ENCODE measurements at places on chromosomes 3 and 15.

DNA sequence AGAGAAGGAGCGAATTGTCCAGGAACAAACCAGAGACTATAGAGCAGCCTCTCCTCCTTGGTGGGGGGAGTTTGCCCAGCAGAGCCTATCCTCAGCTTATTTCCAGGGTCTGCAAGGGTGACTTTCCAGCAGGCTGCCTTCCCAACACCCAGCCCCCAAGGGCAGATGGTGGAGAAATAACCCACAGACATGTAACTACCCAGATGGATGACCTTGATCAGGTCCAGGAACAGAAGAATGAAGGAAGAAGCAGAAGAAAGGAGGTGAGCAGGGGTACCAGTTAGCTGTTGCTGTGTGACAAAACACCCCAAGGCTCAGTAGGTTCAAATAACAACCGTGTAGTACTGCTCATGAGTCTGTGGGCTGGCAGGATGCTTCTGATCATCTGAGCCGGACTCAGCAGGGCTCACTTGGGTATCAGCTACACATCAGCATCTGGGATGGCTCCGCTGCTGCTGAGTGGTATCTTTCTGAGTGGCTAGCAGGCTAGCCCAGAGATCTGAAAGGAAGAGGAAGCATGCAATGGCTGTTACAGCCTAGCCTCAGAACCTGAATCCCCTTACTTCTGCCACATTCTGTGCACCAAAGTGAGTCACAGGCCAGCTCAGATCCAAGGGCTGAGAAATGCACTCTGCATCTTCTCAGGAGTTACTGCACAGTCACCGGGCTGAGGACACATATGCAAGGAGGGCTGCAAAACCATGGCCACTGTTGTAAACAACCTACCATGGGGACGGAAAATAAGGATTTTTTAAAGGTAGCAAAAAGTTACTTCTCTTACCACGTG lies 22.2 kb upstream of the TXNRD3 start:
- no peak for DNase-seq

- DNase-seq: no peak
Measured at GRCh38 chr3:12991481-12991837, 81.8 kb downstream of the IQSEC1 start.

- DNase-seq: no peak
Measured at GRCh38 chr15:82263350-82263749, 732 bp downstream of the SAXO2 start.

GRCh38 chr3:53941950-53942349 lies 50.3 kb upstream of the SELENOK start:
- no peak for DNase-seq

DNA sequence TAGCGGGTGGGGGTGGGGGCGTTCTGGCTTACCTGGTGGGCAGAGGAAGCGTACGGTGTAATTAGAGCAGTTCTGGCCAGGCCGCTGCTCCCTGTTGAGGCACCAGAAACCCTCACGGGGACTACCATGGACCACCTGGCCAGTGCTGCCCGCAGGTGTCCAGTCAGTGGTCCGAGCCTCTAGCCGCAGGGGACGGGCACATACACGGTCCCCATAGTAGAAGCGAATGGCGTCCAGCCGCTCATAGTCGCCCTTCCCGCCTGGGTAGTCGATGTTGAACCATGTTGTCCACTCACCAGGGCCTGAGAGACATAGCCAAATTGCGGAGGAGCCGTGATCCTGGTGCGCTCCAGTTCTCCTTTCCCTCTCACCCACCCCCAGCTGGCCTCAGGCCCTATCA lies 4.5 kb downstream of the CILP start:
- no peak for DNase-seq

- DNase-seq: no peak
Measured at GRCh38 chr3:186985661-186986364, 55.5 kb downstream of the ST6GAL1 start.

- DNase-seq: no peak
Measured at GRCh38 chr3:63538919-63539318, 113.6 kb upstream of the SNTN start.

DNA sequence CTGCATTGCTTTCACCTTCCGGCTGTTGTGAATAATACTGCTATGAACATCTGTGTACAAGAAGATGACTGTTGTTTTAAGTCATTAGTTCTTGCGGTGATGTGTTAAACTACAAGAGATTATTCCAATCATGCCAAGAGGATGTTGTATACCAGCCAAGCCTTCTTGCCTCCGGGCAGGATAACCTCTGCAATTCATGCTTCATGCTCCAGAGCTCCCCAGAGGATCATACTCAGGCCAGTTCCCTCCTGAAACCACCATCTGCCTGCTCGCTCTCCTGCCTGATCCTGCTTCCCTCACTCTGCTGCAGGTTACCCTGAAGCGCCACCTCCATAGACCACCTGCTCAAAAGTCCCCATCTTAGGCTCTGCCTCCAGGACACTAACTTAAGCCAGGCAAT lies 187.1 kb upstream of the PROK2 start:
- DNase-seq: no peak

DNA sequence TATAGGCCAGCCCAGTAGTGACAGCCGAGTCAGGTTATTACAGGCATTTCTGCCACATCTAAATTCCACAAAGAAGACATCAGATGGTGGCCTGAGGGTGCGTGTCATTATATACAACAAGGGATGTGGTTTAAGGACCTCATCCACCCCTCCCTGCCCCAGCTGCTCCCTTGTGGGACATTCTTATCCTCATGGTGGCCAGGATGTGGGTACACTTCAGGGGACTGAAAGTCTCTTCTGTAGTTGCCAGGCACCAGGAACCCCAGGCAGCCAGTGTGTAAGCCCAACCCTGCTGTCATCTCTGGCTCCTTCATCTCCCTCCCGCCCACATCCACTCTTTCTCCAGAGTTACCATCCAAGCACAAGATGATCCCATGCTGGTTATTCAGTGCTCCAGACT lies 224.9 kb upstream of the TOPAZ1 start:
- no peak for DNase-seq

DNA sequence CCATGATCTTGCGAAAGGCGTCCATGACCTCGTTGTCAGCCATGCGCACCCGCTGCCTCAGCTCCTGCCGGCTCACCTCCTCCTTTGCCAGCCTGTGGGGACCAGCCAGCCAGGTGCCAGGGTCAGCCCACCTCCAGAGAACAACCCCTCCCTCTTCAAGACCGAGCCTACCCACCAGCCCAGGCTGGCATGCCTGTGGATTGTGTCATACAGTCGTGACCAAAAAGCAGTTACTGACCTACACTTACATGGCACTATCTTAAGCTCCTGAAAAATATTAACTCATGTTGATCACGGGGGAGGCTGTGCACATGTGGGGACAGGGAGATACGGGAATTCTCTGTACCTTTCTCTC lies 10.7 kb upstream of the CAMK1 start:
- DNase-seq: no peak

GRCh38 chr3:57803647-57804081 lies 47.6 kb downstream of the SLMAP start:
- peak; percentile 92 for DNase-seq

GRCh38 chr15:100987143-100987542 lies 68.0 kb downstream of the LRRK1 start:
- DNase-seq: peak; percentile 23

GRCh38 chr15:63190769-63191649 lies 1.6 kb downstream of the RAB8B start:
- DNase-seq: peak; percentile 39

DNA sequence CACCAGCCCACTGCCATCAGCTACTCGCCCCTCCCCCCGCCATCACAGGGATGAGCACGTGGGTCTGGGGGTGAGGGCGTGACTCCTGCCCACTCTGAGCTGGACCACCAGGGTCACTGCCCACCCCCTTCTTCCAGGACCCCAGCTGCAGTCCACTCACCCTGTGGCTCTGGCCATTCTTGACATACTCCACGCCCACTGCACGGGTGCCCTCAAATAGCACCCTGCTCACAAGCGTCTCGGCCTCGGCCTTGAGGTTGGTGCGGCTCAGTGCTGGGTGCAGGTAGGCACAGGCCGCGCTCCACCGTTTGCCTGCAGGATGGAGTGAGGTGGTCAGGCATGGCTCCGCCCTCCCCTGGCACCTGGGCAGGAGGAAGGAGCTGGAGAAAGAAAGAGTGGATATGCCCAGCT lies 23.9 kb downstream of the CHDH start:
- DNase-seq: no peak

GRCh38 chr15:64490598-64491259 lies 30.4 kb downstream of the ZNF609 start:
- DNase-seq: no peak

- no peak for DNase-seq
Measured at GRCh38 chr3:146037697-146038096, 123.3 kb downstream of the PLOD2 start.

DNA sequence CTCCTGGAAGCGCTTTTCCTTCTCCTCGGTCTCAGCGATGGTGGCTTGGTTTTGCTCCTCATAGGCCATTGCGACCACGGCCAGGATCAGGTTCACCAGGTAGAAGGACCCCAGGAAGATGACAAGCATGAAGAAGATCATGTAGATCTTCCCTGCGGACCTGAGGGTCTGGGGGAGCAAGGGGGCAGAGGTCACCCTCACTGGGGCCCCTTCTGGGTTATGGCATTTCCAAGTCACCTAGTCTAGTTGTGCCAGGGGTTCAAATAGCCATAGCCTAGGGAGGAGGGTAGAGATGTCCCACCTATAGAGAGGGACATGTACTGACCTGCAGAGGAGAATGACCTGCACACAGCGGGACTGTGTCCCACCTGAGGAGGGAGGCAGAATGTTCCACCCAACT lies 43.5 kb downstream of the SCN5A start:
- no peak for DNase-seq

- no peak for DNase-seq
Measured at GRCh38 chr15:56772868-56773639, 39.7 kb upstream of the ZNF280D start.

DNA sequence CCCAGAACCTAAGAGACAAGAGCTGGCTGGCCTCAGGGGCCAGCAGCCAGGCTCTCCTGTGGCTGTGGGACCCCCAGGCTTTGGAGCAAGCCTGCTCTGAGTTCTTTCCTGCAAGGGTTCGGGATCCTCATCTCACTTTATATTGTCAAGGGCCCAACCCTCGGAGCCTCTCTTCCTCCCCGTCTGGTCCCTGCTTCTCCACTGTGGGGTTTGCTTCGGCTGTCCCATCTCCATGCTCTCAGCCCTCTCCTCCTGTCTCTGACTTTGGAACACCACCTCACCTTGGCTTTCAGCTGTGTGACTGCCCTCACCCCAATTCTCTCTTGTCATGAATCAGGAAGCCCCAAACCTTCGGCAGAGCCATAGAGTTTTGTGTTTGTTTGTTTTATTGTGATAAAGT lies 30.0 kb downstream of the MRAS start:
- DNase-seq: no peak

GRCh38 chr3:42826141-42826540 lies 16.9 kb downstream of the ACKR2 start:
- DNase-seq: no peak

GRCh38 chr15:39624806-39625205 lies 43.9 kb downstream of the THBS1 start:
- peak; percentile 98 for DNase-seq

- DNase-seq: no peak
Measured at GRCh38 chr15:90529011-90529370, 732 bp upstream of the CRTC3 start.

GRCh38 chr3:73510334-73510733 lies 114.4 kb downstream of the PDZRN3 start:
- DNase-seq: no peak

DNA sequence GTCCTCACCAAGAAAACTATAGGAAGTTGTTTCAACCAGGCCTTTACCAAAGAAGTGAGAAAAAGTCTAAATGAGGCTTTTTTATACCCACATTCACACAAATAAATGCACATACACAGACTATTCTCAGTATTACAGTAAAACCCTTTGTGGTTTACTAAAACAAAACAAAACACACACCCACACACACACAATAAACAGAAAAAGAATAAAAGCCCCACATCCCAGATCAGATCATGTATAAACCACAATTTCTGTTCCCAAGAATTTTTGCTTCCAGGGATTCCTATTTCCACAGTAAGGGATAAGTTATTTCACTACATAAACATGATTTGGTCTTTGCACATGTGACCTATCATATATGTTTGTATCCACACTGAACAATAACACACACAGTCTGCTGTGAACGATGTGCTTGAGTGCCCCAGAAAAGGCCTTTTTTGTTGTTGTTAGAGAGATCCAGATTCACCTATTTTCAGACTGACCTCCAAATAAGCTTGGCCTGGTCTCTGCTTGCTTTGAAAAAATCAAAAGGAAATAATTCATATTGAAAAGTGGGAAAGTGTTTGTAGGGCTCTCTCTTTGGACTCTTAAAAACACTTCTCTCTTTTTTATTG lies 283.4 kb upstream of the ATP11B start:
- DNase-seq: no peak

DNA sequence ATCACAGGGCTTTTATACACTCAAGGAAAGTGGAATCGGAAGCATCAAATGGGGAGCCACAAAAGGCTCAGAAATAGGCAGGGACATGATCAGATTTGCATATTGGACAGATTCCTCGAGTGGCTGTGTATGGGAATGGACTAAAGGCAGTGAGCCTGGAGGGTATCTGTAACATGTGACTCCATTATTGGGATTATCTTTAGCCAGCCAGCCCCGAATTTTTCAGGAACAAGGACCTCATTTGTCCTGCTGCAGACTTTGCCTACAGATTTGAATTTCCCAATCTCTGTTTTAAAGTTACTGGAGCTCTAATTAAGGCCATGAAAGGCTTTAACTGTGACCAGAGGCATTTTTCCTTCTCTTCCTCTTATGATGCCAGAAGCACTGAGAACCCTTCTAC lies 26.9 kb upstream of the EPHB1 start:
- DNase-seq: no peak

DNA sequence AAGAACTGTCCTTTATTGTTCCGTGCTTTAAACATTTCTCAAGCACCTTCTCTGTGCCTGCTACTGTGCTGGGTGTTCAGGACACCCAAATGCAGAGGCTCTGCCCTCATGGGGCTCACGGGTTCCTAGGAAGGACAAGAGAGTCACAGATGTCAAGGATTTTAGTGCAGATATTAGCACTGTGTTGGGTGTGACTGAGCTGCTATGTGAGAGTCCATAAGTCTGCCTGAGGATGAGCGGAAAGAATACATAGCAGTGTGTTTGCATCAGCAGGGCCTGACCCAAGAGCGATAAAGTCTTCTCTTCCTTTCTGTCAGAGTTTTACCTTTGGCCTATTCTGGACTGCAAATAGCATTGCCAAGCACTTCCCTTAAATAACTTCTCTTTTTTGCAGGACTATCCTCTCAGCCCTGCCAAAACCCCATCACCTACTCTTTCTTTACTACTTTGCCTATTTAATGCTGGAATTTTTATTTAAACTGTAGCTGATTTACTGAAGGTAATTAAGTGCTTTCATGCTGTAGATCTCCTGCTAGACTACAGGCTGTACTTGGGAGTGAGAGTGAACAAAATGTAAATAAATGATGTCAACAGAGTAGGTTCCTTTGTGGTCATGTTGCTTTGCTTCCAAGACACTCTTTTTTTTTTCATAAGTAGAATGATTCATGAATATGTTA lies 459.4 kb upstream of the TPRG1 start:
- DNase-seq: peak; percentile 45

DNA sequence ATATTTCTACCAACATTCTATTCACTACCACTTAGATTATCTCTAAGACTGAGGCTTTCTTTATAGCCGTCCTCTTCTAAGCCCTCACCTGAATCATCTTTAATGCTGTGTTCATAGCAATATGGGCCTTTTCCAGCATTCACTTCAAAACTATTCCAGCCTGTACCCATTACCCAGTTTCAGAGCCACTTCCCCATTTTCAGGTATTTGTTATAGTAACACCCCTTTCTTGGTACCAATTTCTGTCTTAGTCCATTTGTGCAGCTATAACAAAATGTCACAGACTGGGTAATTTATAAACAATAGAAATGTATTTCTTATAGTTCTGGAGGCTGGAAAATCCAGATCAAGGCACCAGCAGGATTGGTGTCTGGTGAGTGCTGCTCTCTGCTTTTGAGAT lies 45.7 kb downstream of the REC114 start:
- no peak for DNase-seq

- peak; percentile 33 for DNase-seq
Measured at GRCh38 chr3:171556574-171557145, 96.5 kb upstream of the TNIK start.
